Mucosa of descending colon (tissue), 3 donors: ENCODE measurements at places on chromosomes 7 and 10. TPM values are rescaled to one million over a fixed set of nuclear protein-coding genes. Genes with fewer than 3 reads are reported as not detected.
A peak's percentile ranks its signal among the peaks of the same experiment; 100 is the strongest.

The SHTN1 gene
- total RNA-seq = 17.4 TPM

The CTNNA3 gene
- 0.70 TPM for total RNA-seq

- DNase-seq = no peak
Observed at GRCh38 chr10:31830887-31831286, 97.7 kb downstream of the ARHGAP12 start.

GRCh38 chr10:66564287-66564686, 361.5 kb upstream of the LRRTM3 start:
- no peak for DNase-seq

The SFXN3 gene
- 28.0 TPM for total RNA-seq

The FAM25A gene
- total RNA-seq = not detected

DNA sequence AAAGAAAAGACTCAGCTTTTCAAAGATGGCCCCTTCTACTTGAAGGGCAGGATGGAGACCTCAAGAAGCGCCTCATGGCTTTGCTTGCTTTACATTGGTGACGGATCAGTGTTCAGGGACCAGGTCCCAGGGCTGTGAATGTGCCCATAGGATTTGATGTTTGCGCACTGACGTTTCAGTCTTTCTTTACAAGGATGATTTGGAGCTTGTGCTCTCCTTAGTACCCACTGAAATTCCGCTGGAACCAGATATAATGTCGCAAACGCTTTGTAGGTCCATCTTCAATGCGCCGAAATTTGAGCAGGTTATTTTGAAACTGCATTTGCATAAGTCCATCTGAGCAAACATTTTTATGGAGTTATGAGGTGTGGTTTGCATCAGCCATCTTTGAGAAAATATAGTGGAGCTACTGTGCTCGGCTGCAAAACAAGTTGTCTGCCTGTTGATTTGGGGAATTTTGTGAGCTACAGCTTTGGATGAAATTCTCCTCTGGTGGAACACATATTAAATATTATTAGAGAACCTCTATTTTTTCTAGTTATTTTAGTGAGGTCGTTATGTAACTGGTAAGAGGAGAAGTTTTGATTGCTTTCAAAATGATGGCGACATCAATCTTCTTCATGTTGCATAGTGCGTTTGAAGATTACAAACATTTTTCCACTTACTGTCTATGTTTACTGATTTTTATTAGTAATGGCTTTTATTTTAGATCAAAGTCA, 2.4 kb downstream of the RBM20 start:
- DNase-seq = no peak

The ADARB2 gene
- 4.2 TPM for total RNA-seq

The ENTPD1 gene
- total RNA-seq = 7.2 TPM

- DNase-seq = no peak
Observed at GRCh38 chr7:42605406-42606192, 306.3 kb downstream of the C7orf25 start.

DNA sequence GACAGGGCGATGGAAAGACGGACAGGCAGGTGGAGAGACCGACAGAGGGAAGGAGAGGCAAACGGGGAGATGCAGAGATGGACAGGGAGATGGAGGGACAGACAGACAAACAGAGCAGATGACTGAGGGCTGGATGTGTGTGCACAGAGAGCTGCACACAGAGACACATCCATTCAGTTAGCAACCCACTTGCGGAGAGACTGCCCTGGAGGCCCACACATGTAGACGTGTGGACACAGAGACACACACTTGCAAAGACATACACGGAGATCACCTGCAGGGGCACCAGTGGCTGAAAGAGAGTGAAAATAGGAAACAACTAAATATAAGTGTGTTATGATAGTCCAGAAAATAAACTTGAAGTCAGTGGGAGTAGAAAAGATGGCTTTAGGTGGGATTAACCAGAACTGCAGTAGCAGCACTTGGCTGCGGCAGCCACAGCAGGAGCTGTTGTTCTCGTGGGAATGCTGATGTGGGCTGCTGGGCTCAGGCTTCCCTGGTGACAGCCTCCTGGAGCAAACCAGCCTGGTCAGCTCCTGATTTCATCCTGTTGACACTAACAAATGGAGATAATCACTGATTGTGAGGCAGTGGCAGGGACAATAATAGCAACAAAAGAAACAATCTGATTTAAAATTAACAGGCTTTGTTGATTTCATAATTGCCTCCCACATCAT, 134.1 kb downstream of the CCNY start:
- no peak for DNase-seq

The TCF7L2 gene
- 182 TPM for total RNA-seq

The MYO1G gene
- 3.9 TPM for total RNA-seq

The FBXL15 gene
- 18.3 TPM for total RNA-seq

- DNase-seq = no peak
Observed at GRCh38 chr7:42002654-42003053, 234.4 kb downstream of the GLI3 start.

GRCh38 chr7:7719236-7719635, 829 bp upstream of the RPA3 start:
- DNase-seq = peak; percentile 13

The SAMD9 gene
- total RNA-seq = 33.1 TPM

GRCh38 chr7:155685791-155686160, 41.3 kb downstream of the RBM33 start:
- no peak for DNase-seq

The EZH2 gene
- 18.1 TPM for total RNA-seq

- DNase-seq = peak; percentile 68
Observed at GRCh38 chr7:74606101-74606908, 51.2 kb upstream of the GTF2I start.
